ENCODE measurements at places on chromosomes 5 and 9. TPM values are rescaled to one million over a fixed set of nuclear protein-coding genes. Genes with fewer than 3 reads are reported as not detected.

GRCh38 chr5:174030286-174030685, 15.2 kb upstream of the NSG2 start:
- DNase-seq, result no peak

GRCh38 chr9:92749071-92749933, 15.3 kb downstream of the BICD2 start:
- no peak for DNase-seq

GRCh38 chr5:160289721-160290120, 22.6 kb downstream of the CCNJL start:
- no peak for DNase-seq

DNA sequence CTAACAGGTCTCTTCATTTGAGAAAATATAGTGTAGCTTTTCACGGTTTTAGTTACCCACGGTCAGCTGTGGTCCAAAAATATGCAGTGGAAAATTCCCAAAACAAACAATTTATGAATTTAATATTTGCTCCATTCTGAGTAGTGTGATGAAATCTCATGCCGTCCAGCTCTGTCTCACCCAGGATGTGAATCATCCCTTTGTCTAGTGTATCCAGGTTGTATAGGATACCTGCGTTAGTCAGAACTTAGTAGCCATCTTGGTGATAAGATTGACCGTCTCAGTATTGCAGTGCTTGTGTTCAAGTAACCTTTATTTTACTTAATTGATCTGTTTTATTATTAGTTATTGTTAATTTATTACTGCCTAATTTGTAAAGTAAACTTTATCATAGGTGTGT, 41.1 kb downstream of the NDUFS4 start:
- DNase-seq, result peak; percentile 10

DNA sequence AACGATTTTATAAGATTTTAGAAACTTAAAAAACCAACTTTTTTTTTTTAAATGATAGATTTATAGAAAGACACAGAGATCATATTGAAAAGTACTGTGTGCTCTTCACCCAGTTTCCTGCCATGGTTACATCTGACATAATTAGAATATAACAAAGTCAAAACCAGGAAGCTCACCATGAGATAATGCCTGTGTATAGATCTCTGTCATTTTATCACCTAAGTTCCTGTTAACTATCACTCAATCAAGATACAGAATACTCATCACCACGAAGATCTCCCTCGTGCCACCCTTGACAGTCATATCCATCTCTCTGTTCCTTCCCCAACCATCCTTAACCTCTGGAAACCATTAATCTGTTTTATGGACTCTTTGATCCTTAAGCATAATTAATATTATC, 39.1 kb downstream of the POC5 start:
- no peak for DNase-seq

PCDHB13 gene
- 0.32 TPM for total RNA-seq

- no peak for DNase-seq
Observed at GRCh38 chr5:113219695-113220094, 215.1 kb downstream of the TSSK1B start.

LHX3 gene
- not detected for total RNA-seq

CTSV gene
- total RNA-seq, result 0.32 TPM

LRRC70 gene
- total RNA-seq, result 1.3 TPM

DNA sequence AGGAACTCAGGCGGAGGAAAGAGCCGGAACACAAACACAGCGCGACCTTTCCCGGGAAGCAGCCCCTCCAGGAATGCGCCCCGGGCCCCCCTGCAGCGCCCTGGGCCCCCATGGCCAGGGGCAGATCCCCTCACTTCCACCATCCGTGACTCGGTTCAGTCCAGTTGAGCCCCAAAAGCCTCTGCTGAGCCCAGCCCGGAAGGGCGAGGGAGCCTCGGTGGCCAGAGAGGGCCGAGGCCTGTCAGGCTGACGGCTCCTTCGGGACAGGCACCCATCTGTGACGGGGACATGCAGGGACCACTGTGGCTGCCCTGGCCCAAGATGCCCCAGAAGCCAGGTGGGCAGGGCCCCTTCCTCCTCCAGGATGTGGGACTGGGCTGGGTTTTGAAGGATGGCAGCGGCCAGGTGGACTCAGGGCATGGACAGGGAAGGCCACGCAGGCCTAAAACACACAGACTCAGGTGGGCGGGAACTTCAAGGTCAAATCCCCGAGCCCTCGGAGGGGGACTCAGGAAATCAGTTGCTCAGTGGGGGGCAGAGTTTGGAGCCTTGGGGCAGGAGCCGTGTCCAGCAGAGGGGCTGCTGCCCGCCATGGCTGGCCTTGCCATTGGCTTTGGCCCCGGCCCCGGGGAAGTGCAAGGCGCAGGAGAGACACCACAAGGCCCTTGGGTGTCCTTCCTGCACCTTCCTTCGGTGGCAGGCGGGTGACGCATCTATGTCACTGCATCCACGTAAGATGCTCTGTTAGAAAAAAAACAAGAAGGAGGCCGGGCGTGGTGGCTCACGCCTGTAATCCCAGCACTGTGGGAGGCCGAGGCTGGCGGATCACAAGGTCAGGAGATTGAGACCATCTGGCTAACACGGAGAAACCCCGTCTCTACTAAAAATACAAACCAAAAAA, 29.7 kb upstream of the ABO start:
- DNase-seq, result no peak

GRCh38 chr5:116071211-116071610, 13.6 kb upstream of the COMMD10 start:
- DNase-seq, result no peak

- DNase-seq, result no peak
Observed at GRCh38 chr5:87946271-87946670, 322.4 kb downstream of the TMEM161B start.

DNA sequence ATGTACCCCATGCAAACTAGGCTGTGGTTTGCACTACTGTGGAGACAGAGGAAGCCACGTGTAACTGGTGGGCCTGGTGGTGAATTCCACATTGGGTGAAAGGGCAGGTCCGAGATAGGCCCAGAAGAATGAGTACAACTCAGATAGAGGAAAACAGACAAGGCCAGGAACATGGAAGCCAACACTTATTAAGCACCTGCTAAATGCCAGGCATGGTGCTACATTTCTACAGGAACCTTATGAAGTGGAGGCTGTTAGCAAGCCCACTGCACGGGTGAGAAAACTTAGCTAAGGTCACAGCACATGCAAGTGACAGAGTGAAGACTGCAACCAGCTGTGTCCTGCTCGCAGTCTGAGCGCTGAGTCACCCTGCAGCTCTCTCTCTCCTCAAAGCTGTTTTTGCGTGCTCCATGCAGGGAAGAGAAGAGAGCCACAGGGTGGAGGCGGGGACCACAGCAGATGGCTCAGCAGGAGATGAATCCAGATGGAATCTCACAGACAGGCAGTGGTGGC, 65.5 kb upstream of the SPTLC1 start:
- DNase-seq, result peak; percentile 84

DMRT3 gene
- not detected for total RNA-seq

MEIKIN gene
- not detected for total RNA-seq

BARHL1 gene
- not detected for total RNA-seq
